ENCODE measurements at places on chromosomes 6 and 20.

- no peak for DNase-seq
These were observed 49.4 kb downstream of the TMC2 start for GRCh38 chr20:2585811-2586210.

DNA sequence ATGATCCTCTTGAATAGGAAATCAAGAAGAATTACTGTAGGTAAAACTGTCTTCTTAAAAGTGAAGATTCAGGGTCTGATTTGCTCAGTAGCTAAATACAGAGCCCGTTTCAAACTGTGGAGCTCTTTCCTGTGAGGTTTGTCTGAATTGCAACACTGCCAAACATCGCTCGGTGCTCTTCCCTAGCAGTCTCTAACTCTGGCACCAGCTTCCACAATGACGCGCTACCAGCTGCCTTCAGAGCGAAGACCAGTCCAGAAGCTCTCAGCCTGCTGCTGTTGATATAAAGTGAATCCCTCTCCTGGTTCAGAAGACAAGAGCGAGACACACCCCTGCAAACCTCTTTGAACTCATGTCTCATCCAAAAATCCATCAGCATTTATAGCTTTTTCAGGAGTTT lies 447.0 kb downstream of the LMBRD1 start:
- no peak for DNase-seq

- no peak for DNase-seq
These were observed at the start of gene SPTLC3 for GRCh38 chr20:13008761-13009681. Gene SPTLC3 (plus strand): TSS chr20:13008972. CDS start chr20:13009268, 296 bp downstream.

DNA sequence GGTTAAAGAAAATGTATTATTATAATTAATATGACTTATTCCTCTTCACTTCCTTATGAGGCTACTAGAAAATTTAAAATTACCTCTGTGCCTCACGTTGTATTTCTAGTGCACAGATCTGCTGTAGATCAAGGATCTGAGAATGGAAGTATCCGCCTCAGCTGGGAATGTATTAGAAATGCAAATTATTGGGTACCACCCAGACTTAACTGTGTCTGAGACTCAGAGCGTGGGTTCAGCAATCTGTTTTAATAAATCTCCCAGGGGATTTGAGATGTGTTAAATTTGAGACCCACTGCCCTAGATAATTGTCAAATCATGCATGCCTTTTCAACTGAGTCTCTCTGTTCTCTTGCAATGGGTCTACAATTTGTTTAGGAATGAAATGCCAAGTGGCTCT lies 658.0 kb upstream of the NOX3 start:
- DNase-seq, result no peak

GRCh38 chr20:13022401-13023155 lies 13.8 kb downstream of the SPTLC3 start:
- DNase-seq, result no peak

GRCh38 chr6:138404666-138405337 lies 779 bp downstream of the HEBP2 start:
- no peak for DNase-seq

DNA sequence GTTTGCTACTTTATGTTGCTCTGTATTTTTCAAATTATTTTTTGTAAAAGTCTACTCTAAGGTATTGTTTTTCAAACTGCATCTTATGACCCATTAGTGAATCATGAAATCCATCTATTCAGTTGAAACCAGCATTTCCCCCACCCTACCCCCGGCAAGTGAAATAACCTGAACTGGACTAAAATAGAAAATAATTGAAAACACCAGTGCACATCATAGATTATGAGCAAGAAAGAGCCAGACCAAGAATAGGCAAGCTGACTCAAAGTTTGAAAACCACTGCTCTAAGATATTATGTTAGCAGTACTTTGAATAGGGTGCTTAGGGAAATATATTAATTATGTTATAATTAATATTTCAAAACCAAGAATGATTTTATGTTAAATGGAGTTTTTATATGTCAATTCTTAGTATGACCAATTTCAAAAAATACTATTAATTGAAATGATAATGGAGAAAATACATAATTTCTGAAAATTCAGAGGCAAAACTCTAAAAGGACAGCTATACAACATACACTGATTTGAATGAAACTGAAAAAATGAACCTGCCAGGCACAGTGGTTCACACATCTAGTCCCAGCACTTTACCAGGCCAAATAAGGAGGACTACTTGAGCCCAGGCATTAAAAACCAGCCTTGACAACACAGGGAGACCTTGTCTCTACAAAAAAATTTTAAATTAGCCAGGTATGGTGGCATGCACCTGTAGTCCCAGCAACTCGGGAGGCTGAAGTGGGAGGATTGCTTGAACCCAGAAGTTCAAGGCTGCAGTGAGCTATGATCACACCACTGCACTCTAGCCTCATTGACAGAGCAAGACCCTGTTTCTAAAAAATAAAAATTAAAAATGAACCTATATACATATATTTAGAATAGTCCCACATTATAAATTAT lies 112.0 kb downstream of the CDK19 start:
- DNase-seq, result no peak

- DNase-seq, result no peak
These were observed 33.9 kb upstream of the TBX18 start for GRCh38 chr6:84798257-84798656.

- no peak for DNase-seq
These were observed 8.3 kb downstream of the SLC13A3 start for GRCh38 chr20:46642969-46643343.

DNA sequence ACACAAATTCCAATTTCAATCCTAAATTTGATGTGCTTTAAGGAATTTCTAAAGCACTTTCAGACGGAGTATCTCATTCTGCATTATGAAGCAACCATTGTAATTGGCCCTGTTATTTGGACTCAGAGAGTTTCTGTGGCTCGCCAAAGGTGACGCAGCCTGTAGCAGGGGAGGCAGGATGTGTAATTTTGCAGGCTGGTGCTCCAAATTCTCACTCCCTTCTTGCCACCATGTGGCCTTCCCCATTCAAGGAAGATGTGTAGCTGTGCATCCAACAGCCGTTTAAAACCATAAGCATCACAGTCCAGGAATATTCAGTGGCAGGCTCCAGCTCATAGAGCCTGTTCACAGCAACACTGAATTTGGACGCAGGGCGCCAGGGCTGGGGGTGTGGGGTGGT lies 45.8 kb downstream of the AGPAT4 start:
- DNase-seq, result no peak

DNA sequence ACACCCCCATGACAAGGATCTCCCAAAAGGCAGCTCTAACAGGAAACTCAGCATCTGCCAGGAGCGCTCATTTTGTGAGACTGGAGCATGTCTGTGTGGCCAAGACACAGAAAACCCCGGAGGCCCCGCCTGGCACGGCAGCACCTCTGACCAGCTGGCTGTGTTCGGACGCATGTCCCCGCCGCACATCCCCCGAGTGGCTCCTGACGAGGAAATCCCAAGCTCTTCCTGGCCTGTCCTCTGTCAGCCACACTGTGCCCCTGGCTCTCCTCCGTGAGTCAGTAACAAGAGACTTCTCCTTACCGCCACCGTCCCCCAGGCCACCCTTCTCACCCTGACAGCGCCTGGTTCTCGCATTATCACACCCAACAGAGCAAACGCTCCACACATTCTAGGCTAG lies 14.4 kb downstream of the SLC2A4RG start:
- no peak for DNase-seq

- no peak for DNase-seq
These were observed 60.8 kb upstream of the EPB41L1 start for GRCh38 chr20:36093804-36094145.

DNA sequence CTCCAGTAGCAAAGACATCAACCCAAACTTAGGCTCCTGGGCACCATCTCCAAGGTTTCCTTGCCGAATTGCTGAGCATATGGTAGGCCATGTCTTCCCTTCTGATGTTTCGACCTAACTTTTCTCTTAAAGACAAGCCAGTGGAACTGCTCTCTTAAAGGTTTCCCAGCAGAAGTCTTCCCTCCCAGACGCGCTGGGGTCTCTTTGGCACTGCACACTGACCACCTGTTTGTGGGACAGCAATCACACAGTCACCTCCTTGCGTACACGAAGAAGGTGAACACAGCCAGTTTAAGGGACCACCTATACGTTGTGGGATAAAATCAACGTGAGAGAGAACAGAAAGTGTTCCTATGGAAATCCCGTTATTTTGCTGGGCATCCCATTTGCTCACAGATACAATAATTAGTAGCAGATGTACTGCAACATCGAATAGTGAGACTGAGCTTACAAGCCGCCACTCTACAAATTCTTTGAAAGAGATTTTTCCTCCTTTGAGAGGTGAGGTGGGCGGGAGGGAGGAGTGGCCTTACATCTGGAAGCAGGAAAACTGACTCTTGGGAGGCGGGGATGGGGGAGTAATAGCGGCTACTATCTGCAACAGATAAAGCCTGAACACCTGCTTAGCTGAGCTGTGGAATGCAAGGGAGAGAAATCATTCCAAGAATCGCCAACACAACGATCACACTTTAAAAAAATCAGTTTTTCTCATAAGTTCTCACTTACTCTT lies 9.9 kb downstream of the GRIK2 start:
- DNase-seq, result no peak

DNA sequence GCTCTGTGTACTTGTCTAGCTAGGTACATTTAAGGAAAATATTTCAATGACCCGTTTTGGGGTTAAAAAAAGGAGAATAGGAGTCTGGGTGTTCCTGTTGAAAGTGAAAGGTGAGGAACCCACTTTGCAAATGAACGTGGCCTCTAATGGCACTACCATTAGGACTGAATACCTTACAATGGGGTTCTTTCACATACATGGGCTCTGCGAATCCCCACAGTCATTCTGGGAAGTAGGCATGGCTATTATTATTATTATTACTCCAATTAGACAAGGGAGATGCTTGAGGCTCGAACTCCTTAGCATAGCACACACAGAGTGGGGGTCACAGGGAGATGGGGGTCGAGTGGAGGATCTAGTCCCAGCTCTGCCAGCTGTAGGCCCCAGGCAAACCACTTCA lies 6.0 kb upstream of the DNMT3B start:
- no peak for DNase-seq

- no peak for DNase-seq
These were observed 38.6 kb upstream of the EPB41L1 start for GRCh38 chr20:36115925-36116324.

DNA sequence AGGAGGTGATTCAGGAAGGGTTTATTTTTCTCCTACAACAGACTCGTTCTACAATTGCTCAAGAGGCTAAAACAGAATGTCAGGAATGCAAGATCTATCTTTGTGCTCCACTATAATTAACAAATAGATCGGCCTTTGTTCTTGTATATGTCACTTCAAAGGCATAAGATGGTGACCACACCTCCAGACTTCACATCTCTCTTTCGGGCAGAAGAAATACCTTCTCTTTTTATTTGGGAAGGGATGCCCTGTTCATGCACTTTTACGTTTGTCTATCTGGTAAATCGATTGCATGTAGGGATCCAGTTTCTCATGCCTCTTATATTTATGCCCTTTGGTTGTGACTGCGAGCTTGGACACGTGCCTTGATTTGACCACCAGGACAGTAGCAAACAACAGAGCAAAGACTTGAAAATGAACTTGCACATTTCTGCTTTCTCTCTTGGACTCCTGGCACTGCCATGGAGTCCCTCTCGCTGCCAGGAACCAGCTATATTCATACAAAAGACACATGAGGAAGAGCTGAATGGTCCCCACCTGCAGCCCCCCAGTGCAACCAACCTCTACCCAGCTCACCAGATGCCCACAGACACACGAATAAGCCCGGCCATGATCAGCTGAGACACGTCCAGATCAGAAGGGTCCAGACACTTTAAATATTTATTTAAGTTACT lies 219.8 kb upstream of the STXBP5 start:
- no peak for DNase-seq

DNA sequence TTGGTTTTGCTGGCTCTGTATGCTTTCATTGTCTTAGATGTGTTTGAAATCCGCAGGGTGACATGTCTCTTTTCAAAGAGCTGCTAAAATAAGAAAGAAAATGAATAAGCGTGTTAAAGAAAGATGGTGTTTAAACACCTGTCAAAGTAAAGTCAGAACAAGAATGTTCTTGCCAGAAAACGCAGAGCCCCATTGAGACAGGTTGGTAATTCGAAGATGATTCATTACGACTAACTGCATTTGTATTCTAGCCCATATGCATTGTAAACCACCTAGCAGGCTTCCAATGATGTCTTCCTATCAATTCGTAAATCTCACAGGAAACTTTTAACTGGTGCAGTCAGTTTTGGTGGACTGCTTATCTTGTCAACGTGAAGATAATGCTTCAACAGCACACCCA lies 16.8 kb downstream of the PHACTR2 start:
- no peak for DNase-seq

DNA sequence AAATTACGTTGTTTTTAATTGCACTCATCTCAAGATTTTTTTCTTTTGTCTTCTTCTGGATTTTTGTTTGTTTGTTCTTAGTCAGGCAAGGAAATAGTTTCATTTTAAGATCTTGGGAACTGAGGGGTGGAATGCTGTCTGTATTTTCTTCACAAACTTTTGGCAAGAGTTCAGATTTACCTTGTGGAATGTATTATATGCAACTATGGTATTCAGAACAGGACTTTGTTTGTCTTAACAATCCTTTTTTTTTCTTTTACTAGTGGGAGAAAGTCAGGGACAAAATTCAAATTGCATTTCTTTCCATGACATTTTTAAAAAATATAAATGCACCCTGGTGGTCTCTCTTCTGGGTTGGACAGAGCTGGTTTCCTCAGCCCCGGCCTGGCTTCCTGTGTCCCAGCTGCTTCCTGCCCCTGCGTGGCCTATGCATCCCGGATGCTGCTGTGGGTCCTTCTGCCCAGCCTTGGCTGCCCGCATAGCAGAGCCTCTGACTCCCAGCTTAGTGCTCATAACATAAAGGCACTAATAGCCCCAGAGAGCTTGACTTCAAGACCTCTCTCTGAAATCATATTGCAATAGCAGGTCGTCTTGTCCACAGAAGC lies 520.7 kb downstream of the QKI start:
- DNase-seq, result no peak

- DNase-seq, result no peak
These were observed 109.7 kb downstream of the GJA10 start for GRCh38 chr6:90003941-90004340.

- DNase-seq, result no peak
These were observed 564.4 kb downstream of the HAO1 start for GRCh38 chr20:7375905-7376304.

DNA sequence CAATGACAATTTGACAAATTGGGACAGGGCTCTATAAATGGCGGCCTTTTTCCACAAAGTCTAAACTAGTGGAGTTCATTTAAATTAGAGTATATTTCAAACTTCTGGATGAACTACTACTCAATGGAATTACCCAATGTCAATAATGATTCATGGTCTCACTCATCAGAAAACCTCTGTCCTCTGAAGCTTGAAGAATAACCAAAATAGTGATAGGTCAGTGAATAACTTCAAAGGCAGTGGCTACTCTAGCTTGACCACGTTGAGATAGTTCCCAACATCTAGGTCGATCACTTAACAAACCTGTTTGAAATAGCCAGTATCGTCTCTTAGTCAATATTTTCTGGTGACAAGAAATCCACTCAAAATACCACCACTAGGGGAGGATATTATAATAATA lies 197.6 kb downstream of the HDGFL1 start:
- no peak for DNase-seq

- no peak for DNase-seq
These were observed 55.5 kb upstream of the CCDC167 start for GRCh38 chr6:37555040-37555781.

Data from hematopoietic multipotent progenitor cell treated with erythropoietin and hydrocortisone succinate and interleukin-3 and kit ligand, for 17 days (in vitro differentiated cells).